ENCODE measurements at places on chromosomes 2 and 18. TPM values are rescaled to one million over a fixed set of nuclear protein-coding genes. Genes with fewer than 3 reads are reported as not detected.

Gene SIX3
- not detected for total RNA-seq

Gene CHRND
- total RNA-seq = not detected

Gene MYCN
- 2.1 TPM for total RNA-seq

Gene CAVIN2
- 18.6 TPM for total RNA-seq

Gene MAB21L4
- not detected for total RNA-seq
